Effector CD8-positive, alpha-beta T cell (primary cell): ENCODE measurements at places on chromosomes 3 and 15.

DNA sequence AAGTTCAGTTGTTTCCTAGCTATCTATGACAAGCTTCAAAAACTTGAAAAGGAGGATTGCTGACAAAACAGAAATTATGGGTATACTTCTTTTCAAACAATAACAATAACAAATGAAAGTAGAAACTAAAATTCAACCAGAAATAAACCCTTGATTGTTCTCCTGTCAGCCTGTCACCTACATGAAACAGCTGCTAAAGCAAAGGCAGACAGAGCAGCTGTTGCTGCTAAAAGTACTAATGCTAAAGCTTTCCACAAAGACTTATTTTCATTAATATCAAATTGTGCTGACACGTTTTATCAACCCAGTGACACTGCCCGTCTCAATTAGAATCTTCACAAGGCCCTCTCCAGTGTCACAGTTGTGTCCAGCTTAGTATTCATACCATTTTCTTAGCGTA, 533.2 kb upstream of the GBE1 start:
- DNase-seq: no peak

DNA sequence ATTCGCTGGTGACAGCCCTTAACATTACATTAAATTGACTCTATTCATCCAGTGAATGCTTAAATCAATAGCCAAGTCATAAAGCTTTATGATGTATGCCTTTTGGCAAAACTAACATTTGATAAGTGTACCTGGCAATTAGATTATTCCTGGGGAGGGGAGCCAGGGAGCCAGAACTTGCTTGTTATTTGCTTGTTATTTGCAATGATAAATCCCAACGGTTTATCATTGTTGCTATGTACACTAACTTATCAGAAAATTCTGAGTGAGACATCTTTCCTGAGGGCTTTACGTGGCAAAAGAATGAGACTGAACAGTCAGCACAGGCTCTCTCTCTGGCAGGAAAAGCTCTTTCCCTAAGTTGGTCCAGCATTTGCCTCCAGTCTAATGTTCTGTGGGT, 35.8 kb upstream of the FBN1 start:
- DNase-seq: no peak

DNA sequence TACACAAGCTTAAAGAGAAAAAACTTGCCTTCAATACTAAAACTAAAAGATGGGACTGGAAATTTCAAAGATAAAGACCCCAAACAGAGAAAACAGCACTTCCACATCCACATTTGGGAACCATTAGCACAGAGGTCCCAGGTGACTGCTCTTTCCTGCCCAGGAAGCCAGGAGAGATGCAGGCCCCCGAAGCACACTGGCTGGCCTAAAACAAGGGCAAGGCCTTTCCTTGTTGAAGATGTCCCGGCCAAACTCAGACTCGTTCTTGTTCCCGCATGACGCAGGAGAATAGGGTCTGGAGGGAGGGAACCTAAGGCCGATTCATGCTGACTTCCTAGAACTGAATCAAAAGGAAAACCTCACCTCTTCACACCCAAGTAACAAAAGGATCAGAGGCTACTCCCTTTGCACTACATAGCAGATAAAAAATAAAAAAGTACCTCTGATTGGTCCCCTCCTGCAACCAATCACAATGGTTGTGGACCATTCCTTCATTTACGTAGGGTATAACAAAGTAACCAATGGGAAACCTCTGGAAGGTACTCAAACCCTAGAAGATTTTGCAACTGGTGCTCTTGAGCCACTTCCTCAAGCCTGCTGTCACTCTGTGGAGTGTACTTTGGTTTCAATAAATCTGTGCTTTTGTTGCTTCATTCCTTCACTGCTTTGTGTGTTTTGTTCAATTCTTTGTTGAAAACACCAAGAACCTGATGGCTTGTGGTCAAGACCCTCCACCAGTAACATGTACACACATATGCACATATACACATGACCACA, 48.7 kb downstream of the EFCAB12 start:
- no peak for DNase-seq

DNA sequence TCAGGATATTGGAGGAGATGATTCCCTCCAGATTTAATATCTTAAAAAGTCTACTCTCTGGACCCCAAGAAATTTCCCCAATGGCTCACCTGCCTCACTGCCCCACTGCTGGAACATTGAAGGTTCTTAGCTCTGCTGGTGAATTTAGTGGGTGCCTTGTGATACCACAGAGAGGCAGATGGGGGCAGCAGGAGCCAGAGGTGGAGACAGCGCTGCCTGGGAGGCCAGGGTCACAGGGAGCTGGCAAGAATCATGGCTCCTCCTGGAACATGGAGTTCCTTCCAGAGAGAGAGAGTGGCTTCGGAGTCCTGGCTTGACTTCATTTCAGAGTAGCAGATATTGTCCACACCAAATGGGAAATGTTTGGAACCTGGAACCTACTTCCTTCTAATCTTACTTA, 263.5 kb upstream of the CFAP20DC start:
- no peak for DNase-seq

DNA sequence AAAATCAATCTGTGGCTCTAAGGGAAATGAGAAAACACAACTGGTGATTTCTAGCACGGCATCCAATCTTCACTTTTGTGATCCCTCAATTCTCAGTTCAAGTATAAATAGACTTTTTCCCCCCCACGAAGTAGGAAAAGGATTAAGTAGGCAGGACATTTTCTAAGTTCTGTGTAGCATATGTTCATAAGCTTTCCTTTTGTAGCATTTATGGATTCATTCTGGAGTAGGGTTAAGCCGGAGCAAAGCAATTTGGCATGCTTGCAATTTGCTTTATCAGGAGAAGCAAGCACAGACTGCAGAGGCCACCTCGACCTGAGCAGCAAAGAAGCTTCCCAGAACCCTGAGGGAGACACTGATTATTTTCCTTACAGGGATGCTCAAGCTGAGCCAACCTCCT, 66.3 kb downstream of the FHIT start:
- no peak for DNase-seq

DNA sequence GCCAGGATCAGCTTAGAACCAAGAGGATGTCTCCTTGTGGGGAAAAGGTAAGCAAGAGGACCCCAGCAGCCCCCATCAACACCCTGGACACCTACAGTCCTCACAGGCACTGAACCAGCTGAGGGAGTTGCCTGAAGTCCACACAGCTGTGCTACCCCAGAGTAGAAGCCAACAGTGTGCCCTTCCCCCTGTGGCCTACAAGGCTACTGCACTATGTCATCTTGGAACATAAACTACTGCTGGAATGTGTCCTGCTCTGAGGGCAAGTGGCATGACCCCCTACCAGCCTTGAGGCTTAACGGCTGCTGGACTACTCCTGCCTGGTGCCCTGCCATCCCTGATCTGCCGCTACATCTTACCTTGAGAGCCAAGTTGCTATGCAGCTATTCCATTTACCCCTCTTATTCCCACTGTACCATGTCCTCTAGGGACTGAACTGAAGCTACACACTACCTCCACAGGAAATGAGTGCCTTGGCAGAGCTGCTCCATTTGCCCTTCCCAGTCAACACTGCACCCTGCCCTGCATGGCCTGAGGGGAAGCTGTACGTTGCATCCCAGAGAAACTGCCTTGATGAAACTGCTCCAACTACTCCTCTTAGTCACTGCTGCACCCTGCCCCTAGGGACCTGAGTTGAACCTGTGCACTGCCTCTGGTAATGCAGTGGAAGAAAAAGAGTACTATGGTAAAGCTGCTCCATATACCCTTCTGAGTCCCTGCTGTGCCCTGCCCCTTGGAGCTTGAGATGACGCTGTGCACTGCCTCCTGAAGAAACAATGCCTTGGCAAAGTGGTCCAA, 40.2 kb upstream of the ATP13A5 start:
- no peak for DNase-seq

DNA sequence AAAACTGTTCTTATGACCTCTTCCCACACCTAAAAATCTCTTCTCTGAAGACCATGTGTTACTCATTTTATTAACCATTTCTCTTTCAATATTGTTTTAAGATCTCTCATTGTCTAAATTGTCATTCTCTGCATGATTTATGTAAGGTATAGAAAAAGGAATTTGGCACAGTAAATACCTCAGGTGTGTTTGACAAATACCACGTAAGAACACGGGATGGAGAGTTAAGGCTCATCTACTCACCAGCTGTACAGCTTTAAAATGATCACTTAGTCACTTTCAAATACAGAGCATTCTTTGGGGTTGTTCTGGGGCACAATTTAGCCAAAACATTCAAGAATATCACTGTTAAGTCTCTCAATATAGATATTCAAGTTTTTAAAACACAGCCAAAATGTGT, 627.1 kb downstream of the MCTP2 start:
- no peak for DNase-seq

- DNase-seq: no peak
Observed at GRCh38 chr3:32367442-32367841, 24.2 kb upstream of the CMTM7 start.

DNA sequence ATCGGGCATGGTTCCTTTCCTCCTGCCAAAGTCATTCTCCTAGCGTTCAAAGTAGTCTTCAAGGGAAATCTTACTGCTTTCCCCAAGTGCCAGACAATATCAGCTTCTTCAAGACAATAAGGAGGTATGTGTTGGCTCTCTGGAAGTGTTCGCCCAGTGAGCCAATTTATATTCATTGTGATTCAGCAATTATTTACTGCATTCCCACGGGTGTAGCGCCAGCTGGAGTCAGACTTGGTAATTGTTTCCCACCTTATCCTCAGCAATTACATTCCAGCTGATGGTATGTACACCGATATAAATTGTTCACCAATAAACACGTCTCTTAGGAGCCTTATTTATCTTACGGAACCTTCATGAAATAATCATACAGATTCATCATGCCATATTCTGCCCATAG, 103.6 kb upstream of the CTNNB1 start:
- DNase-seq: no peak

GRCh38 chr3:186775999-186776398, 7.4 kb upstream of the EIF4A2 start:
- DNase-seq: no peak

- no peak for DNase-seq
Observed at GRCh38 chr3:156727519-156728205, 53.3 kb downstream of the TIPARP start.

DNA sequence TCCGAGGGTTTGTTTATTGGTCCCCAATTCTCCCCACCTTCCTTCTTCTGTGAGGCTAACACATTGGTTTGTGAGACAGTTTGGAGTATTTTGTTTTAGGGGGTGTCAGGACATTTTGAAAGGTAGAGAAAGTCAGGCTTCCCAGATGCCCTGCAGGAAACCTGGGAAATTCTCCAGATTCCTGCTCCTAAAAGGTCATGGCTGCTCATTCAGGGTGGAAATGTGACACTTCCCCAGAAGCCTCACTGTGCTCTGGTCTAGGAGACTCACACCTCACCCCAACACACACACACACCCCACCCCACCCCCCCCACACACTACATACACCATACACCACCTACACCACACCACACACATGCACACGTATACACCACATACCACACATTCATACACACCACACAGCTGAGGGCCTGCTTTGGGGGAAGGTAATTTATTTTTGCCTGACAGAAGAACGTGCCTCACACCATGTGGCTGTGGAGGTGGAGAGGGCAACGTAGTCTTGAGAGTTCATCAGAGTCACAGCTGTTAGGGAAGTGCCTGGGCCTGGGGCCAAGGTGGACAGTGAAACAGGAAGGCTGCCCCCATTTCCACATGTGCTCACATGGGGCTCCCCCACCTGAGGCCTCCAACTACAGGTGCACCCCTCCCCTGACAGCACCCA, 40.4 kb upstream of the LIMD1 start:
- DNase-seq: no peak

- peak; percentile 77 for DNase-seq
Observed at GRCh38 chr3:138923531-138923994, 23.4 kb downstream of the FOXL2 start.

DNA sequence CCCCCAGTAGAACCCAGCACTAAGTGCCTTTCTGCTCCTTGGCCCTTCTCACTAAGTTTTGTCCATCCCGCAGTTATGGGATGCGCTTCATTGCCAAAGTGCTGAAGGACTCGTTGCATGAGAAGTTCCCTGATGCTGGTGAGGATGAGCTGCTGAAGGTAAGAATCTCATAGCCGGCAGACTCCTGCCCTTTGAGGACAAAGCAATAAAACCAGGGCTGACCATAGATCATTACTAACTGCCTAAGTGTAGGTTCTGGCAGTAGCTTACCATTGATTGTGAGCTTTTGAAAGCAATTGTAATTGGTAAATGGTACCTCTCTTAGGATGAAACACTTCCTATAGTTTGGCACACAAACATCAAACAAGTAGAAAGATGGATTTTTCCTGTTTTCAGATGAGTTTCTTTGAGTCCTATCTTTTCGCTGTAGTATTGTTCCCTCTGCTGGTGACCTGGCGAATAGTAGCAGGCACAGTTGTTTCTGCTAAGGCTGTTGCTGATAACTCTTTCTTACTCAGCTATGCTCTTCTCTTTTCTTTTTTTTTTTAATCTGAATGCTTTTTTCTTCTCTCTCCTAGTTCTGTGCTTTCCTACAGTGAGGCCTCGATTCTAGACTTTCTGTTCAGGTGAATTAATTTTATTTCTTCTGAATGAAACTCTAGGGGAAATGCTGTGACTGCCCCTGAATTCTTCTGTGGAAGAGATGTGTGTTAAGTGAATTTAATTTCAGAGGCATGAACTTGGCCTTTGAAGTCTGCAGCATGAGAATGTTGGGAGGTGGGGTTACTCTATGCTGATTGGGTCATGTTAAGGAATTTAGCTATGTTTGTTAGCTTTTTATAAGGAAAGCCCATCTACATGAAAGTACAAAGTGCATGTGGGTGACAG, 47.4 kb upstream of the CRTC3 start:
- DNase-seq: peak; percentile 13

- no peak for DNase-seq
Observed at GRCh38 chr15:96746665-96747064, 416.2 kb downstream of the NR2F2 start.

GRCh38 chr3:122586098-122586497, 8.6 kb downstream of the PARP15 start:
- DNase-seq: no peak

DNA sequence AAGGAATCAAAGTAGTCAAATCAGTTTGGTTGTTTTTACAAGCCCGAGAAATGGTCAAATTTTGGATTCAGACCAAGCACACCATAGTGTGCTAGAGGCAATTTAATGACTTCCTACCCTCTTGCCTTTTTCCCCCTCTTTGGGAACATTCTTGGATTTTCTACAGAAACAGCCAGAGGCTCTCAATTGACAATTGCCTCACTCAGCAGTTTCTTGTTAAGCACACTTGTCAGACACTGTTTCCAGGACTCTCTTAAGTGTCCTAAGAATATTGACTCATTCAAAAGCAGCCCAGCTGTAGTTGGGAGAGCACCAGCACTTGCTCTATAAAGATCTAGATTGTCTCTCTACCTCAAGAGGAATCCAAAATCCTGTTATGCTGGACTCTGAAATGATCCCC, 1.5 kb upstream of the SLC35G2 start:
- DNase-seq: no peak

- DNase-seq: no peak
Observed at GRCh38 chr3:42589382-42590109, 1.1 kb upstream of the SS18L2 start.

- DNase-seq: no peak
Observed at GRCh38 chr3:131535596-131535995, 32.8 kb upstream of the MRPL3 start.
